CD8-positive, alpha-beta memory T cell (primary cell): ENCODE measurements at places on chromosomes 4 and X. TPM values are rescaled to one million over a fixed set of nuclear protein-coding genes. Genes with fewer than 3 reads are reported as not detected.

FBXL5 gene
- total RNA-seq: 27.6 TPM

COX7B2 gene
- not detected for total RNA-seq

AMOT gene
- 1.4 TPM for total RNA-seq

SMIM10L2A gene
- total RNA-seq: 0.62 TPM

PABPC1L2A gene
- total RNA-seq: not detected

EFNB1 gene
- 7.7 TPM for total RNA-seq

- H3K4me3 ChIP-seq: no peak overlapping the region
- DNase-seq: no peak
- H3K27me3 ChIP-seq: no peaks in the 10 kb centered on the region
- H3K36me3 ChIP-seq: no peaks in the 10 kb centered on the region
- no peak overlapping the region for H3K27ac ChIP-seq
Observed at GRCh38 chr4:25925486-25926201, 11.6 kb downstream of the SMIM20 start.

GRCh38 chrX:148574237-148574973, 74.0 kb downstream of the AFF2 start:
- H3K27ac ChIP-seq: no peak overlapping the region
- H3K4me3 ChIP-seq: no peak overlapping the region
- no peaks in the 10 kb centered on the region for H3K4me1 ChIP-seq
- H3K27me3 ChIP-seq: no peaks in the 10 kb centered on the region
- H3K36me3 ChIP-seq: no peaks in the 10 kb centered on the region
- no peak for DNase-seq

- DNase-seq: no peak
- H3K27me3 ChIP-seq: no peaks in the 10 kb centered on the region
- no peak overlapping the region for H3K27ac ChIP-seq
- H3K36me3 ChIP-seq: no peaks in the 10 kb centered on the region
Observed at GRCh38 chr4:14008494-14008893, 381.0 kb upstream of the BOD1L1 start.

DNA sequence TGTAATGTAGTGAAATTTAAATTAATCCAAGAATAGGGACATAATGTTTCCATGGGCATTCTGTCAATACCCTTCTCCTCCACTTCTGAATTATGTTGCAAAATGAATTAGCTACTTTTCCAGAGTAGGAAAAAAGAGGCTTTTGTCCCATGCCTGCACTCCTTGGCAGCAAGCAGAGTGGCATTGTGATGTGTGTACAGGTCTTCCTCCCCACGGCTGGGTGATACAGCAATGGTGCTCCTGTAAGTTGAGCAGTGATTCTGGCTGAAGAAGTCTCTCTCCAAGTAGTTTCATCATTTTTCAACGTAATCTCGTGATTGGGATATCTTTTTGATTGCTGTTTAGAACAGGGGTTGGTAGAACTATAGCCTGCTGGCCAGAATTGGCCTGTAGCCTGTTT, 59.9 kb downstream of the KIT start:
- H3K27ac ChIP-seq: no peak overlapping the region
- no peak for DNase-seq
- H3K27me3 ChIP-seq: no peaks in the 10 kb centered on the region
- no peaks in the 10 kb centered on the region for H3K36me3 ChIP-seq
- no peak overlapping the region for H3K4me3 ChIP-seq
- no peaks in the 10 kb centered on the region for H3K4me1 ChIP-seq

- no peaks in the 10 kb centered on the region for H3K27me3 ChIP-seq
- no peaks in the 10 kb centered on the region for H3K4me1 ChIP-seq
- no peak overlapping the region for H3K4me3 ChIP-seq
- no peak overlapping the region for H3K27ac ChIP-seq
- DNase-seq: no peak
Observed at GRCh38 chr4:181659876-181660275, 583.3 kb upstream of the TENM3 start.

DNA sequence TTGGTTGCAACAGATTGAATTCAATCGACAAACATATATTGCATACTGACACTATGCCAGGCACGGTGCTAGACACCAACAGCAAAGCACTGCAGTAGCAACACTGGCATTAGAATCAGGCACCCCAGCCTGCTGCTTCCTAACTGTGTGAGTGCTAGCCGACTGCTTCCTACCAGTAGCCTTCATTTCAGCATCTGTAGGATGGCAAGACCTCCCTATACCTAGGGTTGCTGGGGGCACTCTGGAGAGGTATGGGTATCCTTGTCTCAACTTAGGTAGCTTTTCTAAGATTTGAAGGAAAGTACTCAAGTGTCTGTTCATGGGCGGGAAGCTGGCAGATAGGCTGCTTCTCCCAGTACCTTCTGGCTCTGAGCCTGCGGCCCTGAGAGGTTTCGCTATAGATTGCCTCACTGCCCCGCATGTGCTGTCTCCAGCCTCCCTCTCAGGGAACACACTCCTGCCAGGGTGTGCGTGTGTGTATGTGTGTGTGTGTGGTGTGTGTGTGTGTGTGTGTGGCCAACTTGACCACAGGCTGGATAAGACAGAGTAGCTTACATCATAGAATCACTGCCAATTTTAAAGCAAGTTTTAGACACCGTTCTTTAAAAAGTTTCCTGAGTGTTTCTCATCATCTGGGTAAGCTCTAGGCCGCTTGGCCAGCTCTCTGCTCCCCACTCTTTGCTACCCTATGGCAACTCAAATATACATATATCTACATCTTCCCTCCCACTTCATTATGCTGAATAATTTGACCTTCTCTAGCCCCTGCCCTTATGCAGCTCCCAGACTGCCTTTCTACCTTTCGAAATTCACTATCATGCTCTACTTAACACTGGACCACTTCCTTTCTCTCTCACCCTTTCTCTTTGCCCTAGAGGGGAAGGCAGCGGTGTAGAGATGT, 97.0 kb upstream of the PJA1 start:
- no peak overlapping the region for H3K27ac ChIP-seq
- H3K27me3 ChIP-seq: no peaks in the 10 kb centered on the region
- no peak for DNase-seq
- H3K4me3 ChIP-seq: no peak overlapping the region
- H3K36me3 ChIP-seq: no peaks in the 10 kb centered on the region
- H3K4me1 ChIP-seq: no peaks in the 10 kb centered on the region

DNA sequence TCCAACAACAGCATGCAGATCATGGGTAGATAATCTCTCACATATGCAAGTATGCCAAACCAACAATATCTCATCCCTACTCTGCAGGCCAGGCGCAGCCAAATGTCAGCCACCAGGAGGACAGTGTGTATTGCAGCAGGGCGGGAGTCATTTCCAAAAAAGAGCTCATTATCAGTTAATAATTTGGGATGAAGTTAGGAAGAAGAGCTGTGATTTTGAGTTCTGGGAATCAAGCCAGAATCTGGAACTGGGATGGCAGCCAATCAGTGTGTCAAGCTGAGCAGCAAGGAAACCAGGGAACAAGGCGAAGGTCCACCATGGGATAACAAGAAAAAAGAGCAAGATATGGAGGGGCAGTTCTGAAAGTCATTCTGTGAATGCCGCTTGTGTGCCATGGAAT, 88.2 kb upstream of the CAMK2D start:
- H3K27ac ChIP-seq: no peak overlapping the region
- H3K4me1 ChIP-seq: no peaks in the 10 kb centered on the region
- no peaks in the 10 kb centered on the region for H3K27me3 ChIP-seq
- no peaks in the 10 kb centered on the region for H3K36me3 ChIP-seq
- DNase-seq: no peak
- H3K4me3 ChIP-seq: no peak overlapping the region

GRCh38 chr4:183347146-183347545, 24.9 kb upstream of the CLDN24 start:
- no peaks in the 10 kb centered on the region for H3K36me3 ChIP-seq
- no peak overlapping the region for H3K4me3 ChIP-seq
- H3K27me3 ChIP-seq: peaks cover 7% of the 10 kb centered on the region
- no peak overlapping the region for H3K27ac ChIP-seq

DNA sequence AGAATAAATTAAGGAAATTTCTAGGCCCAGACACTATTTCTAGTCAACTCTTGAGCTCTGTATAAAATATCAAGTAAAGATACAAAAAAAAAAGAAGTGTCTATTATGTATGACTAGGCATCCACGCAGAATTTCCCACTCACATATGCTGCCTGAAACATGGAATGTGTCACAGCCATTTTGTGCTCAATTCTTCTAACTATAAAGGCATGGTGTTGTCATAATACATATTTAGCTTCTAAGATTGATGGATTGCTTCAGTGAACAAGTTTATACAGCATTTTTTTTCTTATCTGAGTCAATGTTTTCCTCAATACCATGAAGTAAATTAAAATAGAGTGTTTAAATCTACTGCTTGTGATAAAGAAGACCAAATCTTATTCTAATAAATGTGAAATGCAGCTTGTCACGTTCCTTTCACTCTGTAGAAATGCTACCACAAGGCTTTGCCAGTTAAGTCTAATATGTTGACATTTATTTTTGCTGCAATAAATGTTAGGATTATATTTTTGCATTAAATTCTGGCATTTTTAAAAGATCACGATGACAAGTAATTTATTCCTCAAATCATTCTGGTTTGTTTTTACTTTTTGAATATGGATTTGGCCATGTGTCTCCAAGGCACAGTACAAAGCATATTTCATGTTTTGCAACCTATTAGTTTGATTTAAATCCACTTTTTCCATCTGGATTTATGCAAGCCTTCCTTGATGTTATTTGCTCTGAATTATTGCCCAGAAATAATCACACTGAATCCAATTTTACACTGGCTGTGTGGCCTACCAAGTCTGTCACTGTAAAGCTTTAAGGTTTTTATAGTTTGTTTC, 1829.0 kb upstream of the PCDH7 start:
- no peaks in the 10 kb centered on the region for H3K36me3 ChIP-seq
- no peaks in the 10 kb centered on the region for H3K4me1 ChIP-seq
- H3K27ac ChIP-seq: no peak overlapping the region
- no peak overlapping the region for H3K4me3 ChIP-seq

DNA sequence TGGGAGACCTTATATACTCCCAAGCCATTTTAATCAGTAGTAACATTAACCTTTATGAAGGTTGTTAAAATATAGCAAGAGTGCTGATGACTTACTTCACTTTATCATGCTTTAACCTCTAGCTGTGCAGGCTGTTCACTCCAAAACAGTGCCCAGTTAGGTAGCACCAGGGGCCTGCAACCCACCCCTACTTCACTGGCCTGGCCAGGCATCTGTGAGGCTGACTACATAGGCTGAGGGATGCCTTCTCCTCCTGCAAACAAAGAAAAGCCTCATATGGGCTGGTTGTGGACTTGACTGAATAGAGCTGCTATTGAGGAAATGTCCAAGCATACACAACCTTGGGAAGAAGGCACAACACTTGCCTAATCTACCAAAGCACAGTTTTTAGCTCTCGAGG, 172.8 kb downstream of the SHROOM3 start:
- no peak overlapping the region for H3K4me3 ChIP-seq
- no peaks in the 10 kb centered on the region for H3K36me3 ChIP-seq
- H3K27me3 ChIP-seq: no peaks in the 10 kb centered on the region
- H3K4me1 ChIP-seq: no peaks in the 10 kb centered on the region

GRCh38 chrX:37315511-37316248, 33.5 kb upstream of the PRRG1 start:
- H3K27ac ChIP-seq: no peak overlapping the region
- no peaks in the 10 kb centered on the region for H3K27me3 ChIP-seq
- no peak overlapping the region for H3K4me3 ChIP-seq
- no peaks in the 10 kb centered on the region for H3K4me1 ChIP-seq
